Progenitor cell of endocrine pancreas (in vitro differentiated cells): ENCODE measurements at places on chromosomes 1 and 21. TPM values are rescaled to one million over a fixed set of nuclear protein-coding genes. Genes with fewer than 3 reads are reported as not detected.

The MROH9 gene
- not detected in 2 replicates for total RNA-seq

The OR6N2 gene
- not detected in 2 replicates for total RNA-seq

The ATF6 gene
- 20.4 and 21.0 TPM in 2 replicates for total RNA-seq

The MX2 gene
- total RNA-seq: 0.69 and 0.86 TPM in 2 replicates

The CCDC190 gene
- 0.19 and 0.75 TPM in 2 replicates for total RNA-seq

The LCE6A gene
- not detected in 2 replicates for total RNA-seq

The FCRL5 gene
- not detected in 2 replicates for total RNA-seq

The DOP1B gene
- 47.7 and 57.4 TPM in 2 replicates for total RNA-seq

The GSTM3 gene
- total RNA-seq: 77.8 and 83.1 TPM in 2 replicates

The S100A7A gene
- not detected in 2 replicates for total RNA-seq

The SH2D2A gene
- total RNA-seq: not detected in 2 replicates

The OR2L2 gene
- total RNA-seq: 0.14 and 0.22 TPM in 2 replicates

The TLR5 gene
- 3.2 and 3.9 TPM in 2 replicates for total RNA-seq

The CYP4X1 gene
- 0.24 and 0.80 TPM in 2 replicates for total RNA-seq

The LELP1 gene
- total RNA-seq: not detected in 2 replicates

The C1QB gene
- not detected in 2 replicates for total RNA-seq

The USH2A gene
- 0.55 and 0.78 TPM in 2 replicates for total RNA-seq

The LAMB3 gene
- total RNA-seq: 10.7 and 12.5 TPM in 2 replicates

The SLC41A1 gene
- 16.8 and 18.7 TPM in 2 replicates for total RNA-seq

The BGLAP gene
- total RNA-seq: 4.8 and 5.8 TPM in 2 replicates

The SNAPIN gene
- 38.0 and 42.3 TPM in 2 replicates for total RNA-seq

The PBX1 gene
- 204 and 205 TPM in 2 replicates for total RNA-seq

The PTGER3 gene
- total RNA-seq: 3.0 and 3.1 TPM in 2 replicates

The RAB25 gene
- total RNA-seq: 93.8 and 99.1 TPM in 2 replicates

The KRTAP19-3 gene
- not detected in 2 replicates for total RNA-seq

The TDRD10 gene
- not detected in 2 replicates for total RNA-seq

The FRRS1 gene
- total RNA-seq: 7.6 and 8.6 TPM in 2 replicates

The PROK1 gene
- total RNA-seq: not detected in 2 replicates

The OXCT2 gene
- total RNA-seq: 0.38 TPM in 1 of 2 replicates, not detected in the other

The CA6 gene
- total RNA-seq: not detected in 2 replicates

The ILDR2 gene
- total RNA-seq: 1.4 and 1.7 TPM in 2 replicates

The LIN28A gene
- total RNA-seq: 80.2 and 87.8 TPM in 2 replicates

The CYP4Z1 gene
- total RNA-seq: not detected in 2 replicates
